ENCODE measurements at places on chromosomes 12 and 14. TPM values are rescaled to one million over a fixed set of nuclear protein-coding genes. Genes with fewer than 3 reads are reported as not detected.

- no peak for DNase-seq
These were observed 24.2 kb downstream of the GLT8D2 start for GRCh38 chr12:104025771-104026170.

DNA sequence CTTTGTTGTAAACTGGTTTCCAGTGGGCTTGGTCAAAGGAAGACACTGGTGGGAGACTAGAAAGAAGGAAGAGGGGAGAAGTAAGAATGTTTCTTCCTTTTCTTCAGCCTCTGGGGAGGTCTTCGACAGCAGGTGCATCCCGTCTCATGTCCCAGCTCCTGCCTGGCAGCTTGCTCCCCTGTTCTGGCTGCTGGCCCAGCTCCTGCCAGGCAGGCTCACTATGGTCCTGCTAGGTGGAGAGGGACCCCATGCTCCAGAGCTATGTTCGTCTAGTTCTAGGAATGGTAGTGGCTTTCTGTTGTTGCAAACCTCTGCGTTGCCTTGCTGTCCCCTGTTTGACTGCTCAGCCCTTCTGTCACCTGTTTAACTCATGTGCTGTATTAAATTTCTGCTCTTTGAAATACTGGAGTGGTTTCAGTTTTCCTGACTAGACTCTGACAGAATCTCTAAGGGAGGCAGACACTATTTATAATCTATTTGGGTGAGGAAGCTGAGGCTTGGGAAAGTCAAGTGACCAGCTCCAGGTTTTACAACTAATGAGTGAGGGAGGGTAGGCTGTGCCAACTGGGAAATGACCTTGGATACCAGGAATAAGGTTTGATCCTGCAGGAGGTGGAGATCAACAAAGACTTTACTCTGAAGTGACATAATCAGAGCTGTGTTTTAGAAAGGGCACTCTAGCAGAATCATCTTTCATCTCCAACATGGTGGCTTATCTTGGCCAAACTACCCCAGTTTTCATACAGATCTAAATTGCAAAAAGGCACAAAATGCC lies 94.7 kb upstream of the DDHD1 start:
- no peak for DNase-seq

Gene TAS2R9
- total RNA-seq = not detected

GRCh38 chr12:110750784-110751461 lies 8.2 kb upstream of the PPP1CC start:
- no peak for DNase-seq

DNA sequence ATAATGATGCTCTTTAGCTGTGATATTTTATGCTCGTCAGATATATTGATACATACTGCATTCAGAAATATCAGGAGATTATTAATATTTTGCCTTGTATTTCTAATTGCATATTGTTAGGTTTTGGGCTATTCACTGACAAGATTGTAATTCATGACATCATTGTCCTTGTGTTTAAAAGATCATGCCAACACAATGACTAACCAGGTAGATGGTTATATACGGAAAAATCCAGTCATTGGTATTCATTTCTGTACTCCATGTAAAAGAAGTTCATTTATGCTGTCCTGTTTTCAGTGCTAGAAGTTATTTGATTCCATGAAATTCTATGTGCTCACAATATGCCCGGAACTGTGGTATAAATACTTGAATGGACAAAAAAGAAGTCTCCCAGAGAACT lies 107.5 kb downstream of the KITLG start:
- no peak for DNase-seq

- no peak for DNase-seq
These were observed 111.2 kb downstream of the CHST11 start for GRCh38 chr12:104567832-104568486.

Gene FAM181A
- not detected for total RNA-seq

DNA sequence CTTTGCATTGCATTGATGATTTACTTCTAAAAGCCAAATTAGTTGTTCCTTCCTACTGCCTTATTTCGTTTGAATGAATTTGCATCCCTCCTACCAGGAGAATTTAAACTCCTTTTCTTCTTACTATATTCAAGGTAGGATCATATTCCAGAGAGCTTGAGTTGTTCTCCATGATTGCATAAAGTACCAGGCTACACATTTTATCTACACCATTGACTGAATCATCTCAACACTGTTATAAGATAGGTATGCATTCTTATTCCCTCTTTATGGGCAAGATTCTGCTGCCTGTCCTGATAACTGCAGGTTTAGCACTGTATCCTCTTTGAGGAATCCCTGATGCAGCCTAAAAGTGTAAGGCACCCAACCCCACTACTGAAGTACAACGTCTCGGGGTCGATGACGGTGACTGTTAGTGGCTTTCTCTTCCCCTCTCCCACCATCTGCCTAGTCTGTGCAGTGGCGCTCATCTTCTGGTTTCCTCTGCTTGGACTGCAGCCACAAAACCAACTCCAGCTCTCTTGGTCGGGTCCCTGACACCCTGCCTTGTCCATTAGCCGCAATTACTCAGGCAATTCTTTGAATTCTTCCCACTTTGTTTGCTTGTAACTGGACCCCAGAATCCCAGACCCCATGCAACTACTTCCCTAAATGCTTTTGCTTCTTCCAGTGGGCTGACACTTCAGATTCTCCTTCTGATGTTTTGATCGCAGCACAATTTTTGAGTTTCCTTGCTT lies 44.4 kb upstream of the STXBP6 start:
- no peak for DNase-seq

Gene SLCO1B1
- total RNA-seq = not detected

Gene MYF6
- total RNA-seq = not detected

DNA sequence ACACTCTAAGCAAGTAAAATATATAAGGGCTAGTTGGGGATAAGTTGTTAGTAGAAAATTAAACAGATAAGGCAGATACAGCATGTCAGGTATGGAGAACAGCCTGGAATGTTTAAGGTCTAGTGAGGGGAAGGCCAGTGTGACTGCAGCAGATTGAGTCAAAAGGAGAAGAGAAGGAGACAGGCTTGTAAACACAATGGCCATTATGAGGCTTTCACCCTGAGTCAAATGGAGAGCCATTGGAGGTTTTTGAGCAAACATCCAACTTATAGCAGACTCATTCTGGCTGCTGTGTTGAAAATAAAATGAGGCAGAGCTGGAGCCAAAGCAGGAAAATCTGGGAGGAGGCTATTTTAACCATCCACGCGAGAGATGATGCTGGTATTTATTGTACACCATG lies 142.0 kb downstream of the DUSP6 start:
- DNase-seq = no peak

Gene CCDC198
- not detected for total RNA-seq

DNA sequence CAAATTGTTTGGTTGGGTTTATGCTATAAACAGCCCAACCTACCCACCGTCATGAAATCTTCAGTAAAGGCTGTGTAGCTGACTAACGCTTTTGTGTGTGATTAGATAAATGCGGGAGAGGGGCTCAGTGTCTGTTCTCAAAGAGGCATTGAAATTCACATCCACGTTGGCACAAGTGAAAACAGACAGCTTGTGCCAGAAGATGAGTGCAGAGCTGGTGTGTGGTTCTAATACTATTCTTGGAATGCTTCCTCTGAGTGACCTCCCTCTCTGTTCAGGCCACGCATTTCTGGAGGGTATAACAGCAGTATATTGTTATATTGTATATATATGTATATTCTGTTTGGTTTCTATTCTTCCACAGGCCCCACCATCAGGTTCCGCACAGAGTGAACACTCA lies 263.8 kb downstream of the APAF1 start:
- no peak for DNase-seq

Gene LRRC43
- not detected for total RNA-seq

Gene NGB
- not detected for total RNA-seq

Gene NTN4
- total RNA-seq = 0.16 TPM

DNA sequence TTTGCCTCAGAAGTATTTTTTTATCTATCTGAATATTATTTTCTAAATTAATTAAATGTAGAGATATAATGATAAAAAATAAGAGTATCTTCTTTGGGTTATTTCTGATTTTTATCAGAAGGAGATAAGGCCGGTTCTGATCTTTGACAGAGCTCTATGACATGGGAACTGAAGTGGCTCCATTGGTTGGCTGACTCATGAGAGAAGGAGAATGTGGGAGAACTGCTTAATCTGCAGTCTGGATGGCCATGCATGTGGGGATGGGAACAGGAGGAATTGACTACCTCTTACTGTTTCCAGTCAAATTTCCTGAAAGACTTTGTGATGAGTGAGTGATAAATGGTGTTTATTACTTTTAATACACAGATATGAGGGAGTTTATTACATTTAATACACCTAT lies 155.8 kb upstream of the ATP2B1 start:
- DNase-seq = no peak

- no peak for DNase-seq
These were observed 162.2 kb upstream of the TMTC1 start for GRCh38 chr12:29945904-29946303.

- DNase-seq = no peak
These were observed 15.9 kb downstream of the KCTD10 start for GRCh38 chr12:109461049-109461845.

DNA sequence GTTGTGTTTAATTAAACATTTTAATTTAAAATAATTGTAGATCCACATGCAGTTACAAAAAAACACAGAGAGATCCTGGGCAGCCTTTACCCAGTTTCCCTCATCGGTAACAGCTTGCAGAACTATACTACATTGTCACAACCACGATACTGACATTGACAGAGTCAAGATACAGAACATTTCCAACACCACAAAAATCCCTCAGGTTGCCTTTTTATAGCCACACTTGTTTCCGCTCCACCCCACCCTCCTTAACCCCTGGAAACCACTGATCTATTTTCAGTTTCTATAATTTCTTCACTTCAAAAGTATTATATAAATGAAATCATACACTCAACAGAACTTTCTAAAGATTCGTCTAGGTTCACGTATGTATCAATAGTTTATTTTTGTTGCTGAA lies 458.8 kb upstream of the SOX5 start:
- DNase-seq = no peak

Gene DPPA3
- total RNA-seq = not detected

GRCh38 chr12:123095078-123095881 lies 55.6 kb downstream of the PITPNM2 start:
- DNase-seq = no peak

Gene LLPH
- 46.4 TPM for total RNA-seq

GRCh38 chr12:55718624-55719275 lies 1.4 kb upstream of the RDH5 start:
- no peak for DNase-seq

- no peak for DNase-seq
These were observed 41.3 kb downstream of the DLK1 start for GRCh38 chr14:100767788-100768536.

DNA sequence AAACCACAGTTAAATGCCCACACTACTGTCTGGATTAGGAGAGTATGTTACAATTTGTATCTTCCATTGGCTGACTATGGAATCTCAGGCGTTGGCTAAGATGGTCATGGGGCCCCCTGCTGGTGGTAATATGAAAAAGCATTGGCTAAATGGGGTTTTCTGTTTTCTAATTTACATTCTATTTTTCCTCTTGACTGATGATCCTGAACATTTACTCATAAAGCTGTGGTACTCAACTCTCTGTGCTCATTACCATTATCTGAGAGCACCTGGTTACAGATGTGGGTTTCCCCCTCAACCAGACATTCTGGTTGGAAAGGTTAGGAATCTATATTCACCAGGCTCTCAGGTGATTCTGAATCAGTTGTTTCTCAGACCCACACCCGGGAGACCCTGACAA lies 64.8 kb downstream of the WSCD2 start:
- DNase-seq = no peak

GRCh38 chr12:54216797-54217661 lies 28.2 kb upstream of the SMUG1 start:
- peak; percentile 77 for DNase-seq

GRCh38 chr12:105040476-105040875 lies 43.8 kb downstream of the ALDH1L2 start:
- no peak for DNase-seq

DNA sequence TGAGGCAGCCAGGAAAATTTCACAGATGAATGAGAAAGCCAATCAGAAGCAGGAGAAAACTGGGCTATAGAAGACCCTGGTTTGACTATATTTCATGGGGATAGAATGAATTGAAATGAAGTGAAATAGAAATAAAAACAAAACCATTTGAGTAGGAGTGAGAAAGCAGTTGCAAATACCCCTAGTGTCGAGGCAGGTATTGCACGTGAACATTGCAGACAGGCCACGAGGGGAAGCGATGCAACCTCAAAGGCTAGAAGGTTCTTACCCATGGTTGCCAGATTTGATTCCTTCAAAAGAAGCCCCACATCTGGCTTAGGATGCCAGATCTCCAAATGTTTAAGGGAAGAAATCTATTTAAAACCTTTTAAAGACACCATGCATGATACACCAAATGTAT lies 648.9 kb downstream of the VRK1 start:
- no peak for DNase-seq

- DNase-seq = no peak
These were observed 303.0 kb upstream of the TMEM132C start for GRCh38 chr12:127963933-127964332.

GRCh38 chr14:66539034-66539433 lies 31.1 kb downstream of the GPHN start:
- no peak for DNase-seq

Gene SIX1
- not detected for total RNA-seq

GRCh38 chr12:106774005-106774807 lies at the start of gene RIC8B:
TSS of gene RIC8B (plus strand) at chr12:106774682. CDS start at chr12:106774746, 64 bp downstream.
- peak; percentile 74 for DNase-seq

DNA sequence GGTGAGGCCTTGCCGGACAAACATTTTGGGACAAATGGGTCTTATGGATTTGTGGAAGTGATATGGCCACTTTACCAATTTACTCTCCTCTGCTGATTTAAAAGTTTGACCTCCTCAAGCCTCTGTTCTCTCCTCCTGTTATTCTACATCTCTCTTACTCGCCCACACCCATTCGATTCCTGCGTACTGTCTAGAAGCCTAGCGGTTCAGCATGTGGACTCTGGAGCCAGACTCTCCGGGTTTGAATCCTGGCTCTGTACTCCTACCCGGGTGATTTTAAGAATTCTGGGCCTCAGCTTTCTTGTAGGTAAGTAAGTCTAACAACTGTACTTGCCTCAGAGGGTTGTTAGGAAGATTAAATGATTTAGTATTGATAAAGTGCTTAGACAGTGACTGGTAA lies 168.6 kb upstream of the IFNG-AS1 start:
- no peak for DNase-seq

GRCh38 chr14:81193924-81194633 lies 26.7 kb downstream of the GTF2A1 start:
- DNase-seq = no peak

Gene POTEG
- total RNA-seq = not detected

DNA sequence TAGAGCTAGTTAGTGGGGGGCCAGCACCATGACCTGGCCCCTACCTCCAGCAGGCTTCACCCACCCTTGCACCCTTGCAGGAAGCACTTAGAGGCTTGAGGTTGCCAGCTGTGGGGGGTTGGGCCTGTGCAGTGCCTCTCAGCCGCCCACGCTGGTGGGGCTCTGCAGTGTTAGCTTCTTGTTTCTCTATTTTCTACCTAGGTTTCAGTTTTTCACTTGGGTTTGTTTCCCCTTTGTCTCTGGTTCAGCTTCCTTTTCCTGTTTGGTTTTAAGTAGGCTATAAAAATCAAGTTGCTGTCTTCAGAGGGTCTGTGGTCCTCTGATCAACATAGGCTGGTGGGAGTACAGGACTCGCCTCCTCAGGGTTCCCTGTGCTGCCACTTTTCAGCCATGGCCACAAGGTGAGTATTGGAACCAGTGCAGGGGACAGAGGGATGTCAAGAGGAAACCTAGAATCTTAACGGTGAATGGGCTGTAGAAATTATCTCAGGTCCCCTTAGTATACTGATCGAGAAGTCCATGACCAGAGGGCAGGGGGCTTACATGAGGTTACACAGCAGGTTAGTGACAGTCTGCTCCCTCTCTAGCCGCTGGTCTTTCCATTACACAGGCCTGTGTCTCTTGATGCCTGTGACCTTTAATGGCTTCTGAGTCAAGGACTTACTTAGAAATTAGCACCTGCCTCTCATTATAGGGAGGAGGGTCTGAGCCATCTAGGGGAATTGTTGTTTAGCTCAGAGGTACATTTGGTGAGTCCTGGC lies at the start of gene EVL:
Gene EVL, plus strand, starts transcription at position 312 of the 761 bp plus-strand sequence. Its CDS starts 79 bp downstream, at position 391.
- DNase-seq = peak; percentile 84

Gene ACRBP
- 0.65 TPM for total RNA-seq
